Stimulated activated CD4-positive, alpha-beta T cell treated with anti-CD3 and anti-CD28 coated beads, Interleukin-4, amount 100 ng/mL, for 48 hours (primary cell): ENCODE measurements at places on chromosomes 5 and 9.

DNA sequence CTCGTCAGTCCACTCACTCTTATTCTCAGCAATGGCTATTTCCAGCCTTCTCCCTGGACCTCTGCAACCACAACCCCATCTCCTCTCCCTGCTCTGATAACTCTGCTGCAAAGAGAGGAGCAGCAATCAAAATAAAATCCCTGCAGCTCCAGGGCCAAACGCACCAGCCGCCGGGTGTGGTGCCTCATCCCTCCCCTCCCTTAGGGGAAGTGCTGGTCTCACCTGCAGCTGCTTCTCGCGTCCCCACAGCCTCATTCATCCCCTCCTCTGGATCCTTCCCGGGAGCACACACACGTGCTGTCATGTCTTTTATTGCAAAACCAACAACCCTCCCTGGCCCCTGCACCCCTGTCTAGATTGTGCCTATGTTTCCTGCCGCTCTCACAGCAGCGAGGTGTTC, 77.8 kb downstream of the TENT4A start:
- no peak for DNase-seq

GRCh38 chr5:22431840-22432239, 421.3 kb downstream of the CDH12 start:
- no peak for DNase-seq

DNA sequence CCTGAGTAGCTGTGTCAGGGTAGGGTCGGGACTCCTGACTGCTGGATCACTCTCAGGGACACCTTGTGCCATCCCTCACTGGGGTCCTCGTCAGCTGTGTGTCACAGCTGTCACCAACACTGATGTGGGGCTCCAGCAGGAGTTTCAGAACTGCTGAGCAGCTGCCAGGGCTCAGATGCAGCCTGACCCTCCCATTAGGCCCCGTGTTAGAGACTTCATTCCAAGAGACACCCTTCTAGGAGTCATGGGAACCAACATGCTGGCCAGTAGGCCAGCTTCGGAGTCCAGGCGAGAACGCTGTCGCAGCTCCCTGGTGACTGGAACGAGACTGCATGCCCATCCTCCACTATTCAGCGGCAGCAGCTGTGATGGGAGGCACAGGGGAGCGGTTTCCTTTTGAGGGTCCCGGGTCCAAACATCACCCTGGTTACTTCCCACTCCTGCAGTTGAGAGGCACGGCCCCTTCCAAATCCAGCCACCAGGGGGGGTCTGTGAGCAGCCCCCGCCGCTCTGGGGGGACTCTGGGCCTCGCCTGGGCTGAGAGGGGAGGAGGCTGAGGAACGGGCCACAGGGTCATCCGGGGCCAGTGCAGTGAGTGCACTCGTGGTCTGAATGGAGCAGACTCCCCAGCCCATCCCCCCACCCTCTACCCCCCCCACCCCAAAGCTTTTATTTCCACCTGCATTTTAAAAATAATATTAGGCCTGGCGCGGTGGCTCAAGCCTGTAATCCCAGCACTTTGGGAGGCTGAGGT, 12.6 kb upstream of the TCF7 start:
- peak; percentile 62 for DNase-seq

DNA sequence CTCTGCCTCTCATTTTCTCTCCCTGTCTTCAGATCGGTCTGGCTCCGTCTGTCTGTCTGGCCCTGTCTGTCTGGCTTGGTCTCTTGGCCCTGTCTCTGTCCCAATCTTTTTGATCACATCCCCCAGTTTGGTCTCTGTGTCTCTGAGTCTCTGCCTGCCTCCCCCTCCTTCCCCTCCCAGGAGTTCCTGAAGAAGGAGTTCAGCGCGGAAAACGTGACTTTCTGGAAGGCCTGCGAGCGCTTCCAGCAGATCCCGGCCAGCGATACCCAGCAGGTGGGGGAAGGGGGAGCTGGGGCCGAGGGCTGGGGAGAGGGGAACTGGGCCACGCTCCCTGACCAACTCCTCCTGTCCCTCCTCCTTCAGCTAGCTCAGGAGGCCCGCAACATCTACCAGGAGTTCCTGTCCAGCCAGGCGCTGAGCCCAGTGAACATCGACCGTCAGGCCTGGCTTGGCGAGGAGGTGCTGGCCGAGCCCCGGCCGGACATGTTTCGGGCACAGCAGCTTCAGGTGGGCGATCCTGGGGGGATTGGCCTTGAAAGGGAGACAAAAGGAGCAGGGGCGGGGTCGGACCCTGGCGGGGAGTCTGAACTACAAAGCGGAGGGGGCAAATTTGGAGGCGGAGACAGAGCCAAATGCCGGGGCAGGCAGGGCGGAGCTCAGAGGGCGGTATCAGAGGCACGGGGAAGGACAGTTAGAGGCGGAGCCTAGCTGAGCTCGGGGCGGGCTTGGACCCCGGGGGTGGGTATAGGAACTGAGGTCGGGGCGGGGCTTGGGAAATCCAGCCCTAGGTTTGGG, 9.0 kb downstream of the RGS14 start:
- DNase-seq = no peak

DNA sequence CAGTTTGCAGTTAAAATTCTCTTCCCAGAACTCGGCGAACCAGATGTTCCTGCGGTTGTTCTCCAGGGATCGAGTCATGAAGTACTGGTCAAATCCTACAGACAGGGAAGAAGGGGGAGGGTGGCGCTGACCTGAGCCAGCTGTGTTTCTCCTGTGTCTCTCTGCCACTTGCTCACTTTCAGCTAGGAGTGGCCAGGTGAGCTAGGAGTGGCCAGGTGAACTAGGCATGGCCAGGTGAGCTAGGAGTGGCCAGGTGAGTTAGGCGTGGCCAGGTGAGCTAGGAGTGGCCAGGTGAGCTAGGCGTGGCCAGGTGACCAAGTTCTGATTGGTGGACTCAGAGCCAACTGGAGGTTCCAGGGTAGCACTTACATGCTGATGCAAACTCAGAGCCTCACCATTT, 5.8 kb downstream of the GRM6 start:
- no peak for DNase-seq

DNA sequence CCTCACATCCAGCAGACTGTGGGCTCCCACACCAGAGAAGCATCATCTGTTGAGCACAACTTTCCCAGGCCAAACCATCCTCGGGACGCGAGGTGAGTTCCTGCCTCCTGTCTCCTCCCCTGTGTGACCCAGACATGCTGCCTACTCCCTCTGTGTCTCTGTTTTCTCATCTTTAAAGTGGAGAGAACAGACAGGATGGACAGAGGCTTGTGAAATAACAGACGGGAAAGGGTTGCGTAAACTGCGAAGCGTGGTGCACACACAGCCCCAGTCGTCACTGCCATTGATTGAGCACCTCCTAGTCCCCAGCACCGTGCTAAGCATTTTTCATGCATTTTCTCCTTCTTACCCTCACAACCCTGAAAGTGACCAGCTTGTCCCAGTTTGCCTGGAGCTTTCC, 52.1 kb upstream of the LMX1B start:
- DNase-seq = no peak

- no peak for DNase-seq
These were observed 81.3 kb downstream of the NR3C1 start for GRCh38 chr5:143322176-143322575.

DNA sequence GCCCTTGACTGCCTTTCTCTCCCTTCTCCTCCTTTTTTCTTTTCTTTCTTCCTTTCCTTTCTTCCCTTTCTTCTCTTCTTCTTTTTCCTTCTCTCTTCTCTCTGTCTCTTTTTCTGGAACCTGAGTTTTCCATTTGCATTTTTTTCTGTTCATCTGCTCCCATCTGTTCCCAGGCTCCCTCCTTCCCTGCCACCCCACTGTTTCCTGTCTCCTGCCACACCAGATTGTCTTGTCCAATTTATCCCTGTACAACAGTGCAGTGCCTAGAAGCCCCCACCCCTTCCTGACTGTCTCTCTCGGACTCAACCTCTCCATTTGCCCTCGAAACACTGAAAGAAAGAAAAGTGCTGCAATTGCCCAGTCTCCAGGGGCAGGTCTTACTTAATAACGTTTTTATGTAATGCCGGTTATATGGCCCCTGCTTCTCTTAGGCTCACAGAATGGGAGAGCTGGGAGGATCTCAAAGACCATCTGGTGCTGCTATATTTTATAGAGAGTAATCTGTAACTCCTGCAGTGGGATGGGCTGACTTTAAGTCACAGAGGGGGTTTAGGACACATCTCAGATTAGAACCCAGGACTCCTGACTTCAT, 101.4 kb downstream of the RALGPS1 start:
- DNase-seq = no peak

DNA sequence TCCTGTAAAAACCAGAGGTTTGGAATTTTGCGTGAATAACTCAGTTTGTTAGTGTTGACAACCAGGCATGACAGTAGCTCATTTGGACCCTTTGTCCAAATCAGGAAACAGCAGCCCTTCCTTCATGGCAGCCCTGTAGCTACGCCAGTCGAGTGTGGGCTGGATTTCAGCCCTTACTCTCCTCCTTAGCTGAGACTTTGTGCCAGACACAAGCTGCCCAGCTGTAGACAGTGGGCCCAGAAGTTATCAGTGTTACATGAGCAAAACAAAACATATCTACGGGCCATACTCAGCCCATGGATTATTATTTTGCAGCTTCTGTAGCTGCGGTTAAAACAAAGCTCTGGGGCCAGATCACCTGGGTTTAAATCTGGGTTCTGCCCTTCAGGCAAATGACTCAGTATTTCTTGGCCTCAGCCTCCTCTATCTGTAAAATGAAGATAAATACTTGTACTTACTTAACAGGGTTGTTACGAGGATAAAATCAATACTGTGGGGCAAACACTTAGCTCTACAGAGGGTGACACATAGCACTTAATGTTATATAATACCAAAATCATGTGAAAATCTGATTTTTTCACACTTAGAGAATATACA, 76.9 kb downstream of the GHR start:
- no peak for DNase-seq
